ENCODE measurements at places on chromosomes 7 and 10.
A peak's percentile ranks its signal among the peaks of the same experiment; 100 is the strongest.

DNA sequence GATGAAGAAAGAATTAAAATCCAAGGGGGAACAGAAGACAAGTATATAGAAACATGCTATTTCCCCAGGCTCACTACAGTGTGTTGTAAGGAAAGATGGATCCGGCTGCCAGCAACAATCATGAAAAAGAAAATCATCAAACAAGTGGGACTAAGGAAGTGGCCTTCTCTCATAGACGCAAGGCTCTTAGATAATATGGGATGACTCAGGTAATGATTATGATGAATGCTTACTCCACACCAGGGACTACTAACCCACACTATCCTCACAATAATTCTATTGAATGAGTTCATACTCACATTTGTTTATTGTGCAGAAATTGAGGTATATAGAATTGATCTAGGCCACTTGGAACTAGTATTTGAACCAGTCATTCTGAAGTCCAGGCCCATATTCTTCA is 111.2 kb upstream of the BET1 start:
- no peak for DNase-seq

DNA sequence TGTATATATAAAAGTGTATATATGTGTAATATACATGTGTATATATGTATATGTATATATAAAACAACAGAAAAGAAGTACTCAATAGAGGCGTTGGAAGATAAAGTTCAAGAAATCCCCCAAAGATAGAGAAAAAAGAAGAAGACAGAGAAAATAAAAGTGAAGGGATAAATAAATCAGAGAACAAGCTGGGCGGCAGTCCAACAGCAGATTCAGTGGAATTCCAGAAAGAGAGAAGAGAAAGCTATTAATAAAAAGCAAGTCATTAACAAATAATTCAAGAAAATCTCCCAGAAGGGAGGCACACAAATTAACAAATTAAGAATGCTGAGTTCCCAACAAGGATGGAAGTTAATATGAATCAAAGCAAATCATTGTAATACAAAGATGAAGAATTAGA is 59.3 kb upstream of the RNF148 start:
- DNase-seq: no peak

- DNase-seq: no peak
Observed at GRCh38 chr7:87000344-87000743, 59.1 kb downstream of the ELAPOR2 start.

GRCh38 chr7:114084472-114085312 is 165.9 kb upstream of the PPP1R3A start:
- DNase-seq: peak; percentile 62

GRCh38 chr7:105017657-105018365 is 3.8 kb downstream of the KMT2E start:
- no peak for DNase-seq

DNA sequence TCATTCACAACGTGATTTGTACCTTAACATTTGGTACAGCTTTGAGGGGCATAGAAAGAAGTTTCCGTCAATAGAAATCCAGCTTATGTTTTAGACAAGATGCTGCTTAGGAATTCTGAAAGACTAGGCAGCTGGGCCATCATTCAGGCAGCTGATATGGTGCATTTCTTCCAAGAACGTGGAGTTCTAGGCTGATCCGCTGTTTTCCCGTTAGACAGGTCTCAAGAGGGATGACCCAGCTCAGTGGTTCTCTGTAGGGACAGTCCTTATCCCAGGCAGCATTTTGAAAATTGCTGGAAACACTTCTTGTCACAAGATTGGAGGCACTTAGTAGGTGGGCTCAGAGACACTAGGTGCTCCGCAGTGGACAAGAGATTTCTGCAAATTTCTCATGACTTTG is 242.7 kb upstream of the FOXK1 start:
- DNase-seq: no peak

GRCh38 chr10:48491392-48492139 is 113.3 kb downstream of the ARHGAP22 start:
- DNase-seq: no peak

Data from SHP77 treated with DMSO at 0.1 percent for 48 hours (cell line).